ENCODE measurements at places on chromosomes 13 and 19. TPM values are rescaled to one million over a fixed set of nuclear protein-coding genes. Genes with fewer than 3 reads are reported as not detected.

Gene ZNF582
- total RNA-seq, result 2.4 TPM

Gene SMIM24
- 1.6 TPM for total RNA-seq

Gene CEACAM8
- not detected for total RNA-seq

DNA sequence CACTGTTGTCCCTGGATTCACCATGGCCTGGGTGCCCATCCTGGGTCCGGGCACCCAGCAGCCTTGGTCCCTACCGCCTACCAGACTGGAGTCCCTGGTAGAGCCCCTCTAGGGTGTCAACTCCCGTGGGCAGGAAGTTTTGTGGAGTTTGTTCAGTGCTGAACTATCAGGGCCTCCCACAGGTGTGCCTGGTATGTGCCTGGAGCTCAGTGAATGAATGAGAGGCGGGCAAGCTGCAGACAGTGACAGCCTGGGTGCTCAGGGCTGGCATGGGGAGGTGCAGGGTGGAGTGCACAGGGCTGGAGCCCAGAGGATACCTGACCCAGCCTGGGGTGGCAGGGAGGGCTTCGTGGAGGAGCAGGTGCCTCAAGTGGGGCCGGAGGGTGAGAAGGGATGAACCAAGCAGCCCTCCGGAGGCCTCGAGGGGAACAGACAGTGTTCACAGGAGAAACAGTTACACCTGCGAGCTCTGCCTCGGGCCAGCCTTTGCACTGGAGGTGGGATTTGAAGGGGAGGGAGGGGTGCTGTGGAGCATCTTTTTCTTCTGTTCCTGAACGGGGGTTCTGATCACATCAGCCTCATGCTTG, 29.6 kb downstream of the PAK4 start:
- DNase-seq, result no peak

DNA sequence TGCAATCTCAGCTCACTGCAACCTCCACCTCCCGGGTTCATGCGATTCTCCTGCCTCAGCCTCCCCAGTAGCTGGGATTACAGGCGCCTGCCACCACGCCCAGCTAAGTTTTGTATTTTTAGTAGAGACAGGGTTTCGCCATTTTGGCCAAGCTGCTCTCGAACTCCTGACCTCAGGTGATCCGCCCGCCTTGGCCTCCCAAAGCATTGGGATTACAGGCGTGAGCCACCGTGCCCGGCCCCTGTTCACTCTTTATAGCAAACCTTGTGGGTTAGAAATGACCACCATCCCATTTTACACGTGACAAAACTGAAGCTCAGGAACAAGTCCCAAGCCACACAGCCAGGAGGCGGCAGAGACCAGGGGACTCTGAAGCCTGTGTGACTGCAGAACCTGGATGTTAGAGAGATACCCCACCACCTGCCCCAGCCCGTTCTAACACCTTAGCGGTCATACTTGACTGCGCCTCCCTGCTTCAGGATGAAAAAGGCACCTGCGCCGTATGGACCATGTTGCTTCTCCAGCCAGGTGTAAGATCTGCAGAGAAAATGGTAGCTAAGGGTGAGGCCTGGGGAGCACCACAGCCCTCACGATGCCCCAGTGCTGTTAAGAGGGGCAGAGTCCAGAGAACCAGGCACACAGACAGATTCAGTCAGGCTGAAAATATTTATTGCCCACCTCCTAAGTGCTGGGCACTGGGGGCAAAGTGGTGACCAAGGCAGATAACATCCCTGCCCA, 3.6 kb downstream of the DMAC2 start:
- DNase-seq, result no peak

GRCh38 chr19:51365211-51365964, 800 bp downstream of the ETFB start:
- peak; percentile 40 for DNase-seq

DNA sequence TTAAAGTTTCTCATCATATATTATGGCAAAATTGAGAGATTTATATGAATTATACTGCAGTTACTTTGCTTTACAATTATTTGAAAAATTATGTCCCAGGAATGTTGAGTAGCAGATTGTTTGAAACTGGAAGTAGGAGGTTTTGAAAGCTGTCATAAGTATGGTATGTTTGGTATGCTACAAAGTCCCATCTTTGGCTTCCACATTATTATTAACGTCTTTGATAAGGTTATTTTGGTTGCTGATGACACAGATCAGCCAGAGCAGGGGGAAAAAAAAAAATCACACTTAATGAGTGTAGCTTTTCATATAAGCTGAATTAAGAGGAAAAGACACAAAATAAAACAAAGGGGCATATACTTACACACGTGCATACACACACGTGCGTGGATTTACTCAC, 130.1 kb downstream of the SLITRK1 start:
- DNase-seq, result no peak

DNA sequence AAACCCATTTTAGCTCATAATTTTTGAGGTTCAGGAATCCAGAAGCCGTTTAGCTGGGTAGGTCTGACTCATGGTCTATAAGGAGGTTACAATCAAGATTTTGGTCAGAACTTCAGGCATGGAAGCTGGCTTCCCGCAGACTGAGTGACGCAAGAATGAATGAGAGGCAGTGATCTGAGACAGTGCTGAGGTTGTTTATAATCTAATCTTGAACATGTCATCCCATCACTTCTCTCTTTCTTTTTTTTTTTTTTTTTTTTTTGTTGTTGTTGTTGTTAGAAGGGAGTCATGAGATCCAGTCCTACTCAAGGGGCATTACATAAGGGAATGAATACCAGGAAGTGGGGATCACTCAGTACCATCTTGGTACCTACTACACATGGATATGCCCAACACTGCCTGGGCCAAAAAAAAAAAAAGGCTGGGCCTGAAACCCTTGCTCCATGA, 217.4 kb downstream of the DLEU7 start:
- no peak for DNase-seq

DNA sequence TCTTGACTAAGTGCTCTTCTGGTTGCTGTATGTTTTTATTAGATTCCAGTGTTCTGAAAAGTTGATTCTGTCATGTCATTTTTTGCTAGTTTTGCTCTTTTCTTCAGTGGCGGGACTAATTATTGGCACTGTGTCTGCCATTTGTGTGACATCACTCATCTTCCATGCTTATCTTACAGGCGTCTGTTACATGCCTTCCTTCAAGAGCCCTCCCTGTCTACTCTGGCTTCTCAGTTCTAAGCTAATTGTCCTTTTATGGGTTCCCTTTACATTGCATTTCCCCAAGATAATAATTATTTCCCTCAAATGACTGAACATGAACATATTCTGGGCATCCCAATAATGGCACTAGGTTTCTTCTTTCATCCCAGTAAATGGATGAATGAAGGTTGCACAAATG, 459.1 kb downstream of the DCT start:
- no peak for DNase-seq

- peak; percentile 14 for DNase-seq
These were observed 13.6 kb upstream of the ZNF611 start for GRCh38 chr19:52748336-52748950.

- no peak for DNase-seq
These were observed 4.7 kb downstream of the DNMT1 start for GRCh38 chr19:10190026-10190425.

DNA sequence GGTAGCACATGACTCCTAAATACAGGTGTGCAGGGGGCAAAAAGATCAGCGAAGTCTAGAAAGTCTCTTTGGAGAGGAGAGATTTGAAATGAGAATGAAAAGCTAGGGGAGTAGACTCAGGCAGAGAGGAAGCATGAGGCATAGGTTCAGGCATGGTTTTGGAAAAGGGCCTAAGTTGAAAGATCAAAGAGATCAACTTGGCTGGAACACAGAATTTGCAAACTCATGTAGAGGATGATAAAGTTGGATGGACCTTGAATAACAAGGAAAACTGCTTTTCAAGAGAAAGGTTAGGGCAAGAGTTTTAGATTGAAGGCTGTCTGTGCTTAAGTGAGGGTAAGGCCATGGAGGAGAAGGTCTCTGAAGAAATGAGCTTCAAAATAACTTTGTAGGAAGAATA, 47.4 kb upstream of the UBAC2 start:
- no peak for DNase-seq

DNA sequence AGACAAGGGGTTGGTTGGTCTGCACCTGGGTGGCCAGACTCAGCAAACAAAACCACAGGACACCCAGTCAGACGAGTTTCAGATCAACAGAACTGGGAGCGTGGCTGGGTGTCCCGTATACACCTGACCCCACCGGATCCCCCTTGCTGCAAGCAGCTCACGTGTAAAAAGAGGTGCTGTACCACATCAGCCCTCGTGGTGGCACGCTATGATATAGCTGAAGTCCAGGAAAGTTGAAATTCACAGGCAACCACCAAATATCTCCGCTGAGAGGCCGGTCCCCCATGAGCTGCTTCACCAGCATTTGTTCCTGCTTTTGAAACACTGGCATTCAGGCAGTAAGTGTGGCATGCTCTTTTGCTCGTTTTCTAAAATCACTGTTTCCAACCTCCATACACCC, 92.3 kb downstream of the TUBA3C start:
- no peak for DNase-seq

- no peak for DNase-seq
These were observed 112.5 kb upstream of the KL start for GRCh38 chr13:32903720-32904119.
